ENCODE measurements at places on chromosomes 4 and X.

DNA sequence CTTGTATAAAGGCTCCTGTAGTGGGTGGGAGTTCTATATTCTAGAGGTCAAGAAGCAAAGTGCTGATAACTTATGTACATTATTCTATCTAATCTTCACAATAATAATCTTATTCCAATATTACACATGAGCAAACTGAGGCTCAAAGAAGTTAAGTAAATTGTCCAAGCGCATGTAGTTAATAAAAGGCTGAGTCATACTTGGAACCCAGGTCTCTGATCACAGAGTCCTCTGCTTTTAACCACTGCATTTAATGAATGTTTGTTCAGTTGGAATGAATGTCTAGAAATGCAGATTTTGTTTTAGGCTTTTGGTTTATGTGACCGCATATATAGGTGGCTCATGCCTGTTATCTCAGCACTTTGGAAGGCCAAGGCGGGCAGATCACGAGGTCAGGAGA is 88.4 kb upstream of the PAQR3 start:
- DNase-seq: no peak

GRCh38 chr4:924107-925096 is 7.7 kb downstream of the GAK start:
- DNase-seq: no peak

GRCh38 chr4:144905286-144905685 is 192.7 kb downstream of the ANAPC10 start:
- no peak for DNase-seq

DNA sequence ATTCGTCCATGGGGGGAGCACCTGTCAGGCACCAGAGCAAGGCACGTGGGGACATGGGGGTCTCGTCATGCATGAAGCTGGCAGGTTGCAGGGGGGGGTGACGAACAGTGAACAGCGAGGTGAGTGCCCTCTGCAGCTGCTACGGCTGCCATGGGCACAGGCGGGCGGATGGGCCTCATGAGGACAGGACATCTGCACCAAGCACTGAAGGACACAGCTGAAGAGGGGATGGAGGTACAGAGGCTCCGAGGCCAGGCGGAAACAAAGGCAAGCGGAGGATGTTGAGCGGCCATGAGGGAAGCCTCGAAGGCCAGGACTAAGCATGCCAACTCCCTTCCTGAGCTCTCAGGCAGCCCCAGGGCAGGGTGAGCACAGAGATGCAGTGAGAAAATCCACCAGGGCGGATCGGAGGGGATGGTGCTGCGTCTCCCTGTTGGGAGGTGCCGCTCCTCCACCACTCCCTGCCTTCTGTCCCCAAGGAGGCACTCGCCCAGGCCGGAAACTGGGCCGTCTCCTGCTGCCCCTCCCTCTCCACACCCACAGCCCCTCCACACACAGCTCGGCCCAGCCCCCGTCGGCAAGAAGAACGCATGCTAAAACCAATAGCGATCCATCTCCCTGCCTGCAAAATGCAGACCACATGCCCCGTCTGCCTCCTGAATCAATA is 24.6 kb downstream of the ABLIM2 start:
- DNase-seq: no peak

DNA sequence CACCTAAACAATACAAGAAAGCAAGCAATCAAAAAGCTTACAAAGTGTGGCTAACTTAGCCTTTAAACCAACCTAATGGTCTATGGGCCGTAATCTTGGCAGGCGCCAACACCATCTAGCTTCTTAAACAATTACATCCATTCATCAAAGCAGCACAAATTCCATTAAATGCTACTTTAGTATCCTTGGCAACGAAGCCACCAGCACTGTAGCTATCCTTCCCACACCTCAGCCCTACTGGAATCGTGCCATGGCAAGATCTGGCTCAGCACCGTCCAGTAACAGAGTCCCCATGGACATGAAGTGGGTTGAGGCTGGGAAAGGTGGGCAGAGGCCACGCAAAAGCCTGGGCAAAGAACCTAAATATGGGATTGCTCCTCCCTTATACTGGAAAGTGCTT is 91.6 kb upstream of the MAP3K15 start:
- no peak for DNase-seq

DNA sequence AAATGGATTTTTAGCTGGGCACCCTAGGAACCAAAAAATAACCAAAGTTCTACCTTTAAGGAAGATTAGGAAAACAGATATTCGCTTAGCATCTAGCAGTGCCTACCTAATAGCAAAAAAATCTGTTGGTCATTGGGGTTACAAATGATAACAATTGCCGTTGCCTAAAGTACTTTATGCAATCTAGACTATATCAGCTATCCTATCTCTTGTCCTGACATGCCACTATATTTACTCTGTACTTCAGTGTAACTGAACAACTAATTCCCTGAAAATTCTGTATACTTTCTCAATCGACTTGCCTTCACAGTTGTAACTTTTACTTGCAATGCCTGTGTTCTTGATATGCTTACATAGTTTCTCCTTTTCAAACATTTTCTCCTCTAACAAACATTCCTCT is 282.9 kb upstream of the PCDH7 start:
- no peak for DNase-seq

- no peak for DNase-seq
Observed at GRCh38 chr4:61938250-61938846, 738.2 kb downstream of the ADGRL3 start.

- DNase-seq: no peak
Observed at GRCh38 chr4:17173300-17173699, 274.9 kb upstream of the LDB2 start.

DNA sequence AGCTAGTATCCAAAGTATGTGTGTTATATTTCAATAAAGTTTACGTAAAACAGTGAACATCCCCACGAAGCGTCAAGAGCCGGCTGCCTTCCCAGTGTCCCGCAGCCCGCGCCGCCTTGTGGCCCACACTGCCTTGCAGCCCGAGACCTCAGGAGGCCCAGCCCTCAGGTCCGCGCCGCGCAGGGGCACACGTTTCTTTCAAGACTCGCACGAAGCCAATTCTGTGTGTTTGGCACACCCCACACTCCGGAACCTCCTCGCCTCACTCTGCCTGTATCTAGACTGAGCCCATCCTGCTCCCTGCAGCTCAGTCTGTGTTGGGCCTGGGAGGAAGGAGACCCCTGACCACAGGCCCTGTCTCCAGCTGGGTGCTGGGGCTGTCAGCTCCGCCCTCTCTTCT is 5.8 kb downstream of the LRPAP1 start:
- no peak for DNase-seq

DNA sequence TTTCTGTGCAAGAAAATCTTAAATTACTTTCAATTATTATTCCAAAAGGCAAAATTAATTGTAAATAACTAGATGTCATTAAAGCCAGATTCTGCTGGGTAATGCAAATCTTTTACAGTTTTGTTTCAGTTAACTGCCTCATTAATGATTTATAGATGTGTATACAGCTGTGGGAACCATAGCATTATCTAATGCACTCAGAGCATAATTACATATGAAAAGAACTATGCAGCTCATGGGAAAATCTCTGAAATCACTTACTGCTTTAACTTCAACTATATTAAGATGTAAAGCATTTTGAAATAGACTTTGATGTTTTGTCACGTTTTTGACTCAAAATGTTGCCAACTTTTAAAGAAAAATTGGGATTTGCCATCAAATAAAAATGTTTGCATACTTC is 630.3 kb upstream of the KLHL4 start:
- no peak for DNase-seq

- DNase-seq: no peak
Observed at GRCh38 chrX:13659063-13659462, 6.1 kb downstream of the TCEANC start.

DNA sequence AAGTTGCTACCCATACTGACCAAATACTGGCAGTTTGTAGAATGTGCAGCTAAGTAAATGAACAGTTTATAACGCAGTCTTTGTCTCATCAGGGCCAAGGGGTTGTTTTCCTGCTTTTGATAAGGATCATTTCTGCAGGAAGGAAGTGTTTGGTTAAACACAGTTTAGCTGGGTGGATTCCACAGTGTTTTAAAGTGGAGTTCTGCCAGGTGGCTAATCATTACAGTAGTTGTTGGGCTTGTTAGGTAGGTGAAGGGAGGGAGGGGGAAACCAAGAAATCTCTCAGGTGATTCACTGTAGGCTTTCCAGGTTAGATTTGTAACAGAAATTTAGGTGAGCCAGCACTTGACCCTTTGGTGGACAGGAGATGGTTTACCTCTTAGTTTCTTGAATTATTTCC is 58.1 kb downstream of the FNIP2 start:
- DNase-seq: no peak

GRCh38 chr4:38896940-38897339 is 29.3 kb downstream of the FAM114A1 start:
- DNase-seq: no peak

GRCh38 chr4:108683479-108683878 is 33.1 kb downstream of the OSTC start:
- DNase-seq: no peak

- DNase-seq: no peak
Observed at GRCh38 chr4:107922486-107923473, 8.6 kb upstream of the CYP2U1 start.

- no peak for DNase-seq
Observed at GRCh38 chr4:94671113-94671512, 86.6 kb upstream of the BMPR1B start.

DNA sequence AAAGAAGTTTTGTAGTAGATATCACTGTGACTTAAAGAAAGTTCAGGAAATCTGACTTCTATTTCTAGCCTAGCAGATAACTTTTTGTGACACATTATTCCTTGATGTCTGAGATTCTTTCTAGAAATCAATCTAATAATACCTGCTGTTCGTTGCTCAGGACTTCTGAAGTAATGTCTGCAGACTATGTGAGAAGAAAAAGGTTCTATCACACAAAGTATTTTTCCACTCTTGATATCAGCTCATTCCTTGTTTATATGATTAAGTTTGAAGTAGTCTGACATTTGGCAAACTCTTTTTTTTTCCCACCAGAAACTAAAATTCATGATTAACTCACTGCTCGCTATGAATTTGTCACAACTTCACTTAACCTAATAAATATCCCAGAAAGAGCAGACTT is 56.6 kb downstream of the TLL1 start:
- DNase-seq: no peak

DNA sequence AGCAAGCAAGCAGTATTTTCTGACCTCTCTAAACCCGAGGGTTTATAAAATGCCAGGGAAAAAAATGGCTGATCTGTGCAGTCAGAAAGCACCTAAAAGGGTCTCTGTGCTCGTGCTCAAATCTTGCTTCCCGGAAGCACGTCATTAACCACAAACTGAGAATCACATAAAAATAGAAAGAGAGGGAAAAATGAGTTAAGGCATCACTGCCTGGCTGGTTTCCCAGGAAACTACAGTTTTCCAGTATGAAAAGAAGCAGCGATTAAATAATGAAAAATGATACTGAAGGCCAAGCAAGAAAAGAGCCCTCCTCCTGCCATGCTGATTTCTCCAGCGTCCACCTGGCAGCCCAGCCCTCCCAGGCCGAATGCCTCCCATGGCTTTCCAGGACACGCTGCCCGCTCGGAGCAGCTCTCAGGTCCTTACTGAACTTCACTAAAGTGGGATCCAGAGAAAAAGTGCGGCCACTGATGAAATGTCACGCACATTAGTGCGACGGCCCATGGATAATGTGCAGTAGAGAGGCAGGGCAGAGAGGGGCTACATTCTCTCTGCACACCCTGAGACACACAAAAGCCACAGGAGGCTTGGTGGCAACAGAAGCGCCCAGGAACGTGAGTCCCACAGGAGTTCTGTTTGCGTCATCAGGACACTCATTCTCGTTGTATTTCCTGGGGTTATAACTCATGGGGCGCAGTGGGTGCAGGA is 80.4 kb downstream of the WFS1 start:
- DNase-seq: no peak

DNA sequence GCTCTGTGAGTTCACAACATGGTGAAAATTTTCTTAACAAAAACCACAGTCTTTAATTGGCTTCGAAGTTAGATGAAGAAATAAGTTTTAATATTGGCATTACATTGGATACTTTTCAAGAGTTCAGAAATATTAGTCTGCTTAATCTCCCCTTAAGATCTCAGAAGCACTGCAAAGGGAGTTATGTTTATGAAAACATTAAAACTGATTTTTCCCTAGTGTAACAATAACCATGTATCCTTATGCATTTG is 1.5 kb downstream of the SETD7 start:
- DNase-seq: no peak

GRCh38 chrX:129593137-129593536 is 53.1 kb downstream of the OCRL start:
- no peak for DNase-seq

- no peak for DNase-seq
Observed at GRCh38 chrX:13345438-13345837, 25.6 kb upstream of the ATXN3L start.

DNA sequence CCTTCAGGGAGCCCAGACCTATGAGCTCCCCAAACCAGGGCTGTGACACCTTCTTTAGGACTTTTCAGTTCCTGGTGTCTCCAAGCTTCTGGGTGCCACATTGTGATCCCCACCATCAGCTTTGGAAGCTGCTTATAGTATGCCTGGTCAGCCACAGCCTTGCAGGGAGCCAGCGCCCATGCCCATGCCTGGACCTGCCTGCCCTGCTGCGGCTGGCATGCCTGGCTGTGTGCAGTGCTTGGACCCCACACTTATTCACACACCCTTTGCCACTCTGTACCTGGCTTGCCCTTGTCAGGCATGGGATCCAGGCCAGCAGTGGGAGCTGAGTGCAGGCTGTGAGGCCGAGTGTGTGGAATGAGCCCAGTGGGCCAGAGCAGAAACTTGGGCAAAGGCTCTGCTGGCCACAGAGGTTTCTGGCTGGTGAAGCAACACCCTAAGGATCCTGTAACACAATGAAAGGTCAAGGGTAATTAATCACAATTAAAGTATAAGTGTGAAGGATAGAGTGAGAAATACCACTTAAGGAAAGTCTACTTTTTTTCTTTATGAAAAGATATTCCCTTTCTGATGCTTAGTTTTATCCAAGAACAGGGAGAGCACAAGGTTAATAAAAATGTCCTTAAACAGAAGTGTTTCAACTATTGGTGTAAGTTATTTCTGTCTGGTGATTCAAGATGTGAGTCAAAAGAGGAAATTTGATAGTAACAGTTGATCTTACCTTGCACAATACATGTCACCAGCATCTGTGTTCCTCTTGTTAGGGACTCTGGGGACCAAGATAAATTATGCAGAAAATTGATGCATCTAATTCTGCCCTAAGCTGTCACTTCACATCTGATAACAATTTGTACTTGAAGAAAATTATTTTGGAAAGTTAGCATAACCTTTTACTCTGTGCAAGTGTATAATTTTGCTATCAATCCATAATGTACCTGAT is 161.8 kb downstream of the FAM47A start:
- DNase-seq: no peak

DNA sequence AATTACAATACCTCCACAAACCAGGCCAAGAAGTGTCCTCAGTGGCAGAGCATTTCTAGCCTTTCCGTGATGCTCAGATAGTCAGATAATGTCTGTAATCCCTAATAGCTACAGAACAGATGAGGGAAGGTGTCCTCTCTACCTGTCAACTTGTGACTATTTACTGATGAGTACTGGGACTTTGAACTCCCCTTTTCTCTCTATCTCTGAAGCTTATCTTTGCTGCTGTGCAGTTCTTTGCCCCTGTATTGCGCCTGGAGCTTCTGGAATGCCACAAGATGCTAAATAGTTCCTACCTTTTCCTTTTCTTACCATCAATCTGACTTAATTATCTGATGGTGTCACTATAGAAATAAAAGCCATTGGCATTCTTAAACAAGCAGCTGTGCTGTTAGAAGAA is 30.5 kb downstream of the FGF2 start:
- no peak for DNase-seq
